NCI-H82 (cell line): ENCODE measurements at places on chromosomes 6 and 20.

GRCh38 chr6:166556336-166556735 is 30.1 kb downstream of the RAMACL start:
- DNase-seq: no peak

DNA sequence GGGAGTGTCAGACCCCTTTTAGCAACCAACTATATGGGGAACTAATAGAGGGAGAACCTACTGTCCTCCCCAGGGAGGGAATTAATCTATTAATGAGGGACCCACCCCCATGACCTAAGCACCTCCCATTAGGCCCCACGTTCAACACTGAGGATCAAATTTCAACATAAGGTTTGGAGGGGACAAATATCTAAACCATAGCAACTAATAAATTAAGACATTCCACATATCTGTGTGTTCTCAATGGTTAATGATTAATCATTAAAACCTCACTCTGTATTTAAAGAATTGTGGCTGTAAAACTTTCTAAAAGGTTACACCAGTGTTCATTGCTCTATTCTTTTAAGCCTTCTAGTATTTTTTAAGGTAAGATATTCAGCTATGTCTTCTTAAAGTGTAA is 500.4 kb upstream of the SULF2 start:
- DNase-seq: peak; percentile 45

GRCh38 chr20:34037767-34038166 is 44.1 kb downstream of the RALY start:
- DNase-seq: no peak

DNA sequence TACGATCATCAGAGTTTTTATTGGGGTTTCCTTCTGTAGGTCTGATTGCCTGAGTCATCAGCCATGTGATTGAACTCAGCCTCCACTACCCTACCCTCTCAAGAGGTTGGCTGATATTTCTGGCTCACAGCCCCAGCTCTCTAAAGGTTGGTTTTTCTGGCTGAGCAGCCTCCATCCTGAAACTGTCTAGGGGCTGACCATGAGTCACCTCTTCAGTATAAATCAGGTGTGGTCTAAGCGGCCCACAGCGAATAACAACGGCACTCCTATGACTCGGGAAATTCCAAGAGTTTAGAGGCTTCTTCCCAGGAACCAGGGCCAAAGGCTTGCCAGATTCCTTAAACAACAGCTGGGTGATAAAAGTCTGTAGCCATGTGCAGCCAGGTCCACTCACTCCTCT is 115.5 kb downstream of the SOD2 start:
- no peak for DNase-seq

GRCh38 chr20:11582060-11582459 is 335.6 kb upstream of the BTBD3 start:
- no peak for DNase-seq

GRCh38 chr6:72676995-72677394 is 55.1 kb downstream of the KCNQ5 start:
- DNase-seq: no peak
